ENCODE measurements at places on chromosomes 6 and 20. TPM values are rescaled to one million over a fixed set of nuclear protein-coding genes. Genes with fewer than 3 reads are reported as not detected.

EDN3 gene
- total RNA-seq = not detected

SLC26A8 gene
- not detected for total RNA-seq

L3MBTL1 gene
- total RNA-seq = 4.8 TPM

STMND1 gene
- not detected for total RNA-seq

RNF144B gene
- total RNA-seq = 17.5 TPM

CLPSL1 gene
- total RNA-seq = not detected

CTAGE9 gene
- not detected for total RNA-seq

SAPCD1 gene
- 2.4 TPM for total RNA-seq

ZNF334 gene
- total RNA-seq = 3.7 TPM

ZNF165 gene
- total RNA-seq = 5.3 TPM

CST4 gene
- not detected for total RNA-seq

PTK6 gene
- 15.7 TPM for total RNA-seq
